ENCODE measurements at places on chromosomes 1 and 21.
A peak's percentile ranks its signal among the peaks of the same experiment; 100 is the strongest.

- DNase-seq, result no peak
Measured at GRCh38 chr1:45266151-45266801, 59.9 kb upstream of the ZSWIM5 start.

- no peak for DNase-seq
Measured at GRCh38 chr1:208137193-208137592, 107.0 kb downstream of the PLXNA2 start.

GRCh38 chr1:11453742-11454491 is 25.0 kb upstream of the DISP3 start:
- no peak for DNase-seq

- no peak for DNase-seq
Measured at GRCh38 chr1:88892357-88892877, 1.1 kb upstream of the GTF2B start.

DNA sequence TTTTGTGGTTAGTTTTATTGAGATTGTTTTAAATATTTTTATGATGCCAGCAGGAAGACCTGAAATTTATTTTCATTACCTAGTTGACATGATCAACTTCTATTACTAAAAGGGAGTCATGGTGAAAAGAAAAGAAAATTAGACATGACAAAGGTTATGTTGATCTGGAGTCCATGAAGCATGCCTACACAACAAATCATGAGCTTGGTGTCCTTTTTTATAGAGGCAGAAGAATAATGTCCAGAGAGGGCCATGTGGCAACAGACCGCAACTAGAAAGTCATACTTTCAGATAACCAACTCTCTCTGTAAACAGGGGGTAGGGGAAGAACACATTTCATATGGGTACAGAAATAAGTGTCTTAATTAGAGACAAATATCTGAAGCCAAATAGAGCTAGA is 175.5 kb upstream of the HOOK1 start:
- no peak for DNase-seq

GRCh38 chr1:56196839-56197238 is 382.5 kb downstream of the PLPP3 start:
- no peak for DNase-seq

GRCh38 chr1:226692823-226693222 is 46.3 kb downstream of the ITPKB start:
- DNase-seq, result no peak

GRCh38 chr1:15833842-15834405 is 13.6 kb upstream of the SPEN start:
- DNase-seq, result no peak

DNA sequence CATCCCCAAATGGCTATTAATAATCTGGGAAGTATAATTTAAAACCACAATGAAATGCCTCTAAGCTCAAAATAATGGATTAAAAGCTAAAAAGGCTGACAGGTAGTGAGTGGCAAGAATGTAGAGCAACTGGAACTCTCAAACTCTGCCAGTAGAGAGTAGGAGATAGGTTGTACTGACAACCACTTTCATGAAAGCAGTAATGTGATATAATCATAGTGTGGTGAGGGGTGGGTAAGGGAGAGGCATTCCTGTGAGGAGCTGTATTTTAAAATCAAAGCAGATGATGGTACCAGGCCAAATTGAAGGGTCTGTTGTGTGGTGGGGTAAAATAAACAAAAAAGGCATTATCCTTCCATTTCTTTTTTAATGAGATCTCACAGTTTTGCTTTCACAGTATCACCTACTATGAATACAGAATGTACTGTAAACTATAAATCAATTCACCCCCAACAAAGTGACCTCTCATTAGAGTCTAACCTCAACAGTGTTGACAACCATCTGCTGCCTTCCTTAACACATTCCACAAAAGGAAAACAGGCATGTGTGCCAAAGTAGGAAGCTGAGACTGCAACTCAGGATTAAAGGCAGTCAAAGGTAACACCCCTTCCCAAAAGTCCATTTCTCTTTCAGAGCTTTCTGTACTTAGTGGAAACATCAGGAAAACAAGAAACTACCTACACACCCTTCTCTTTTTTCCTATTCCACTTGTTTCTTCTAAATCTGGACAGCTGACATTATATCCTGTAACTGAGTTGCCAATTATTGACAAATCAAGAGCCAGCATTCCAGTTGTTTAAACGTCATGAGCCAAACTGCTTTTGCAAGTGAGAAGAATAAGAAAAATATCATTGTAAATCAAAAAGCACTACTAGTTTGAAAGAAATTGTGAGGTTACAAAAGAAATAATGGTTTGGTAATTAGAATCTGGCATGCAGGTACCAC is 130.8 kb downstream of the FAF1 start:
- no peak for DNase-seq

DNA sequence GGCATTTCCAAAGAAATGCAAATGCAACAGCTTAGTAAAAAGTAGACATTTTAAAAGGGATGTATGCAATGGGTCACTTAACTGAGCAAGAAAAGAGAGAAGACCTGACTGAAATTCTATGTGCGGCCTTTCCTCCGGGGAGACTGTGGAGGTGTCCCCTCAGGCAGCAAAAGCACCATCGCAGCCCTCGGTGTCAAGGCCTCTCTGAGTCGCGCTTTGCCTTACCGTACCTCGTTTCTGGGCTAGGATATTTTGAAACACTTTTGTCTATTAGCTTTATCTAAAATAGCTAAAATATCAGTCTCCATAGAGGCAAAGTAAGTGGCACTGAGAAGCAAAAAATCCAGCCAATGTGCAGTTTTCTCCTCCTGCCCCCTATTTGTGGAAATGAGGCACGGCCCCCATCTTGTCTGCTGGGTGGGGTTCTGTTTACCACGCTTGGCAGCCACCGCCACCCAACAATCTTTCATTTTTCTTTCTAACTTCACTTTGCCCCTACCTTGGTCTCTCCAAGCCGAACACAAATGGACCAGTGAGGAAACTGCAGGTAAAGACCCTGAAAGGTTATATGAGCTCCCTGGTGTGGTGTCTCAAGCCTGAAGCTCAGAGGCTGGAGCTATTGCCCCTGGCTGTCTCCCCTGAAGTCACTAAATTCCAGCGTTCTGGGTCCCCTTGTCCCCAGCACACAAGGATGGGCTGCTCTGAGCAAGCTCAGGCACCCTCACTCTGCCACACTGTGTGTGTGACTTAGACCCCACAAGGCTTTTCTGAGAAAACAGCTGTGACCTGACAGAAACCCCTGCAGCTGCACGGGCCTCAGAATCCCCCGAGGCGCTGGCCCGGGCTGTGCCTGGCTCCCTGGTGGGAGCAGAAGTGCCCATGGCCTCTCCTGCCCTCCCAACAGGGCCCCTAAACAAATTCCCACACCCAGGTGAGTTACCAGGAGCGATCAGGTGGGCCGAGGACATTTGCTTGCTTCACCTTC is 1.6 kb downstream of the CD247 start:
- DNase-seq, result peak; percentile 19

DNA sequence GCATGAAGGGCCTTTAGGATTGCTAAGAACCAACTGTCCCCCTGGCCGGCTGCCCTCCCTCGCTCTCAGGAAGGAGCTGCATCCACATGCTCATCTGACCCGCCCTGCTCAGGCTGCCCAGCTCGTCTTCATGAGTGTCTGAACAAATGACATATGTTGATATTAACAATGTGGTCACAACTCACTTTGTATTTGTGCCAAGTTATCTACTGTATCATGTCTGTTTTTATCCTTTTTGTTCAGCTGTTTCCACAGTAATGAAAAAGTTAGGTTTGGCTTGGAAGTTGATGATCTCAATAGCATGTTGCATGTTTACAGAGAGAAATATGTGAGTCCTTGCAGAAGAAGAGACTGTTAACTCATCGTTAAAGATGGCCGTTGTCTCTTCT is 75.1 kb downstream of the PHTF1 start:
- no peak for DNase-seq

- no peak for DNase-seq
Measured at GRCh38 chr1:219430419-219430818, 182.5 kb downstream of the ZC3H11B start.

GRCh38 chr1:18868354-18868753 is 8.9 kb upstream of the TAS1R2 start:
- no peak for DNase-seq

GRCh38 chr1:82045221-82045620 is 244.5 kb downstream of the ADGRL2 start:
- DNase-seq, result no peak

- no peak for DNase-seq
Measured at GRCh38 chr21:39788383-39788782, 43.4 kb downstream of the IGSF5 start.

GRCh38 chr1:228366062-228366865 is 40.4 kb downstream of the TRIM11 start:
- DNase-seq, result no peak

- no peak for DNase-seq
Measured at GRCh38 chr1:162275622-162276175, 101.0 kb downstream of the SPATA46 start.

- DNase-seq, result no peak
Measured at GRCh38 chr1:72278461-72278860, 3.9 kb downstream of the NEGR1 start.

DNA sequence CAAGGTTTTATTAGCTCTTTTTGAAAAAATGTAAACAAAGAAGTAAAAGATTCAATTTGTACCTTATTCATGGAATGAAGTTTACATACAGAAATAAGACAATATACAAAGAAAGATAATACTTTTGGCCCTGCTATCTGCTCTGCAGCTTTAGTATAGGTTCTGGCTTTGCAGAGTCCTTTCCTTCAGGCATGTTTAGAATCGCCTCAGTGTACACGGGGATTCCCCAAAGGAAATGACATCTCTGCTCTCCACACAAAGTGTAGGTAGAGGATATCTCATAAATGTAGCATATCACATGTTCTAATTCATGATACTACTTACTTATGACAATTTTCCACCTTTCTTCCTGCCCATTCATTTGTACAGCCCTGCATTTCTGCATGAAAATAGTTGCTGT is 222.6 kb upstream of the DPYD start:
- no peak for DNase-seq

DNA sequence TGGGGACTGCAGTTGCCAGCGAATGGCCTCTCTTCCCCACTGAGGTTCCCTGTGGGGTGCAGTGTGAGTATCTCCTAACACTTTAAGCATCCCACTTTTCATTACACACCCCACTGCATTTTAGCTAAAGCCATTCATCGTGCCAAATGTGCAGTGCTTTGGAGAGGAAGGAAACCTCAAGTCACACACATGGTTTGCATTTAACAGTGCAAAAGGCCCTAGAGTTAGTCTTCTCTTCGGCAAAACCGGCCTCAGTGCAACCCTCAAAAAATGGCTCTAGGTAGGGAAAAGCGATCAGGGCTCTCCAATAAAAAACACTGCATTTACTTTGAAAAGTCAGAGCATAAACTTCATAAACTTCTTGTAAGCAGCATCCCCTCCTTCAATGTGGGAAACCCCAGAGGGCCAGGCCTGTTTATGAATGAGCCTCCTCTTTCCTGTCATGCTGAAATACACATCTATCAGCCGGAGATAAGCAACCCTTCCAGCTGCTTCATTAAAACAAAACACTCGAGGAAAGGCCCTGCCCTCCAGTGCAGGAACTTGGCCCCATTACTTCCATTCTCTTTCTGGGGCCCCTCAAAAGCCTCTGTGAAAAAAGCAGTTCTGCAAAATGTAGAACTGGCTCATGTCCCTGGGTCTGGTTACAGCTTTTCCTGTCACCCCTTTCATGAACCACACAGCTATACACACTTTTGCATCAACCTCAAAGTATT is 184.0 kb downstream of the CDC7 start:
- peak; percentile 20 for DNase-seq

DNA sequence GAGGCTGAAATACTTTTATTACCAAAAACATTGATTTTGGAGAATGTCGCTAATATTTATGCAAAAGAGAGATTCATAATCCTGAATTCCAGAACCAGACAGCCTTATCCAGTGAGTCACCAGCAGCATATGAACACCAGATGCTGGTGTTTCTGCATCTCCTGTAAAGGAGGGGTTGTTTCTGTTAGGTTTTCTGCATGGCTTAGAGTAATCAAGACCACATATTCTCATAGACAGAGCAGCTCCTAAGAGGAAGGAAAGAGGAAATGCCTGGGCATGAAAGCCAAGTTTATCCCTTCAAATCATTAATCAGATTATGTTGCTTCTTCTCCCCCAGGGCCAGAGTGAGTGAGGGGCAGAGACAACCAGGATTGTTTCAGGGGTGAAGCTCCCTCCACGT is 86.2 kb downstream of the NGF start:
- no peak for DNase-seq

DNA sequence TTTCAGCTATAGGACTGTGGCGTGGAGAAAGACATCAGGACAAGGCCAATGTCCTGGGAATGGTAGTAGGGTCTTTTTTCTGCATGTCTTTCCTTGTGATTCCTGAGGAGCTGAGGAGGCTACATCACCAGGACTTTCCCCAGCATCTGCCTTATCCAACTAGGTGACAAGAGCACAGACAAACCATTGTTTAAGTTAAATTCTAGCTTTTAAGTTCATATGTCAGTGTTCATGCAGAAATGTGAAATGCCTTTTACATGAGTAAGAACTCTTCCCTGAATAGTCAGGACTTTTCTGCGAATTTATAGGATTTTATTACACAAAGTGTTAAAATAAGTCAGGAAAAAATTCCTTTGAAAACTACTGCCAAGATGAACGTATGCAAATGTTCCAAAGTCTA is 154.2 kb downstream of the PTGER3 start:
- DNase-seq, result no peak

- no peak for DNase-seq
Measured at GRCh38 chr1:94020764-94021579, 100.0 kb downstream of the ABCA4 start.

- DNase-seq, result no peak
Measured at GRCh38 chr1:231882333-231882732, 255.7 kb downstream of the DISC1 start.

- DNase-seq, result no peak
Measured at GRCh38 chr21:32389337-32390015, 3.3 kb downstream of the URB1 start.

DNA sequence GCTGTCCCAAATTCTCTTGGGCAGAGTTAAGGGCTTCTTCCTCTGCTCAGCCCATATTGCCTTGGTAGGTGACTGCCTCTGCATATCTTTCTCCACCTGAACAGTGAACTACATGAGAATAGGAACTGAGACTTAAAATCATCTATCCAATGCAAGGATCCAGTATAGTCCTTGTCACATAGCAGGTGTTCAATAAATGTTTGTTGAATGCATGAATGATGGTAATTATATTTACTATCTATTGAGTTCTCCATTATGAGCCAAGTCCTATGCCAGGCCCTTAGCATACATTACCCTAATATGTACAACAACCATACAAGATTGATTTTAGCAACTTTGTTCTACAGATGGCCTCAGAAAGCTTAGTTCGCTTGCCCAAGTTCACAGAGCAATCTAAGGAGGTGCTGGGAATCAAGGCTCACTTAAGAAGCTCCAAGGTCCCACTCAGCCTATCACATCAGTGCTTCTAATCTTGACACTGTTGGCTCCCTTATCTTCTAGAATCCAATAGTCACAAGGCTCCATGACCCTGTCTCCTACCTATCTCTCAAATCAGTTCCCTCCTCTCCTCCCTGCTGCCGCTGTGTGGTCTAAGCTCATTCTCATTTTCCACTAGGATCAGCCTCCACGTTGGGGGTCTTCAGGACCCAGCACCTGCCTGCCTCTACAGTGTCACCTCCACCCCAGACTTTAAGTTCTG is 2.2 kb upstream of the CDK18 start:
- no peak for DNase-seq

GRCh38 chr1:27659497-27660299 is 12.3 kb downstream of the IFI6 start:
- DNase-seq, result peak; percentile 90

All from T-helper 2 cell treated with Interferon-gamma antibody and Interleukin-4, amounts not matched to agents 5 μg/mL and 100 μg/mL, for 36 hours (primary cell).